ENCODE measurements at places on chromosomes 3 and 15.

DNA sequence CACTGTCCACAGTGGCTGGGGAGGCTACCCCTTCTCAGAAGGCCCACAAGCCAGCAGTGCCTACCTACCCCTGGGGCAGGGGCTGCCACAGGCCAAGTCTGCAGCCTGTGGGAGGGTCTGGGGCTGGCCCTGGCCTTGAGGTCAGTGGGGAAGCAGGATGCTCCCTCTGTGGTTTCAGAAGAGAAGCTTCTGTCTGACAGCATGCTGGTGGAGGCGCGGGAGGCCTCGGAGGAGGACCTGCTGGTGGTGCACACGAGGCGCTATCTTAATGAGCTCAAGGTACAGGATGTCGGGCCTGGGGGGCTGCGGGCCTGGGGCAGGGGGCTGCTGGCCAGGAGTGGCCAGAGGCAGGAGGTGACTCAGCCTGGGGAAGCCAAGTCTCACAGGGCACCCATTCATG is 3.2 kb downstream of the HDAC11 start:
- peak; percentile 29 for DNase-seq

GRCh38 chr3:69784954-69785514 is 45.8 kb downstream of the MITF start:
- peak; percentile 79 for DNase-seq

GRCh38 chr3:12984023-12984823 is 89.0 kb downstream of the IQSEC1 start:
- DNase-seq, result peak; percentile 75

- DNase-seq, result no peak
These were observed 787.6 kb downstream of the FHIT start for GRCh38 chr3:60463685-60464084.

- peak; percentile 91 for DNase-seq
These were observed 100.8 kb downstream of the CPN2 start for GRCh38 chr3:194250098-194251002.

- no peak for DNase-seq
These were observed 39.8 kb upstream of the NUDT16 start for GRCh38 chr3:131341761-131342160.

DNA sequence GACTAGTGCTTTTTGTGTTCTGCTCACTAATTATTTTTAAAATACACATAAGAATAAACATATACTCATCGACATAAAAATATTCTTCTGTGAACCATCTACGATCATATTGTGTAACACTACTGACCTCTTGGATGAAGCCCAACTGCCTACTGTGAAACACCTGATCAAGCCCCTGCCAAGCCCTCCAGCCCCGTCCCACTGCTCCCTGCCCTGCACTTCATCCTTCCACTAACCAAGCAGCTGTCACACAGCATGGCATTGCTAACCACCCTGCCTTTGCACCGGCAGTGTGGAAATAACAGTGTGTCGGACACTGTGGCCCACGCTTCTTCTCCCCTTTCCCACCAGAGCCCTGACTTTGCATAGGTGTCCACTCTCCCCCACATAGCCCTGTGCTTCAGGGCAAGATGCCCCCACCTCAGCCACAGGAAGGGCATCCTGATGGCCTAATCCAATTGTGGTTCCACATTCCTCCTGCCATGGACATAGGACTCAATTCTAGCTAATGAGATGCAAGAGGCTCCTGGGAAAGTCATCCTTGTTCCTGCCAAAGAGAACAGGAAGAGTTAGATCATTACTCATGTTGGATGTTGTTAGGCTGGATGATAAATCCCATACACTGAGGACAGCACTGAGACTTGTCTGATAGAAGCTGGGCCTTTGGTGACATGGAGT is 35.0 kb upstream of the ARID3B start:
- no peak for DNase-seq

- DNase-seq, result no peak
These were observed 10.3 kb downstream of the ATP11B start for GRCh38 chr3:182803596-182803995.

DNA sequence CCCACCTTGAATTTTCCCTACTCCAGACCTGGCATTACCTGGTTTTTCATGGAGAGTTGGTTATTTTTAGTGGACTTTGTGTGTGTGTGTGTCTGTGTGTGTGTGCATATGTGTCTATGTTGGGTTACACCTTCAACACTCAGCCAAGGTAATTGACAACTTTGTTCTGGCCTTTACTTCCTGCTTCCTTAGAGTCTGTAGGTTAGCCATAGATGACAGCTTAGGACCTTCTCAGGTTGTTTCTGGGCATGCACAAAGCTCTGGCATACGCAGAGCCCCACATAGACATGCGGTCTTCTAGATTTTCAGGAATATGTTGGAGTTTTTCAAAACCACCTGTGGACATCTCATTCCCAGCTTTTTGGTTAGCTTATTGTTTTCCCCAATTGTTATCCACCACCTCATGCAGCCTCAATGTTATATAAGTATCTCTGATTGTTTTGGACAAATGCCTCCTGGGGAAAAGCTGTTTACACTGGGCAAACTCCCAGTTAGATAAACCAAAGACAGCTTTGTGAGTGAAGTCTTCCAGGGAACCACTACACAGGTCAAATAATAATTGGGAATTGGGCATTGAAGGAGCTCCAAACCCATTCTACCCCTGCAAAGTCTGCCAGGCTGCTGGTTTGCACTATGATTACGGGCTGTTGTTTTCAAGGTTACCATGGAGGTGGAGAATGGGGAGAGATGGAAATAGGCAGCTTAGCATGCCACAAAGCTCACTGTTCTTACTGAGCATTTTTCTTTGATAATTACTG is 201.2 kb downstream of the ADAMTSL3 start:
- no peak for DNase-seq

GRCh38 chr3:158127250-158128219 is 17.6 kb downstream of the RSRC1 start:
- no peak for DNase-seq

- no peak for DNase-seq
These were observed 6.9 kb upstream of the SKIC8 start for GRCh38 chr15:78306176-78306774.

- DNase-seq, result peak; percentile 29
These were observed 10.4 kb upstream of the SEMA4B start for GRCh38 chr15:90190606-90191343.

GRCh38 chr3:133459400-133459799 is 59.5 kb downstream of the BFSP2 start:
- DNase-seq, result peak; percentile 67

- DNase-seq, result no peak
These were observed 213.5 kb upstream of the CDIN1 start for GRCh38 chr15:36365963-36366362.

DNA sequence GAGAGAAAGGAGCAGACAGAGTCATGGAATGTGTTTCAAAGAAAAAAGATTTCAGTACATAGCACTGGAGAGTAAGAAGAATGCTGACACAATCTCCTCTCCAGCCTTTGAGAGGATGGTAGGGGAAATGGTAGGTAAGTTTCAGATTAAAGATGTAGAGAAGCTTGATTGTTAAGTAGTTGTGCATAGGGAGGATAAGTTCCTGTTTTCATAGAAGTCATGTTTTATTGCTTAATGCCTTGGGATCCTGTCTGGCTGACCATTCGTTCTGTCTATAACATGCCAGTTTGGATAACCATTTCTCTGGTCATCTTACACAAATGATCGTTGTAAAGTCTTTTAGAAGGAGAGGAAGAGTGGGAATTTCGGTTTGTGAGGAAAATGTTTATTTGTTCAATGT is 95.7 kb upstream of the IGSF10 start:
- DNase-seq, result no peak

GRCh38 chr15:90407871-90408317 is 19.9 kb downstream of the IQGAP1 start:
- no peak for DNase-seq

DNA sequence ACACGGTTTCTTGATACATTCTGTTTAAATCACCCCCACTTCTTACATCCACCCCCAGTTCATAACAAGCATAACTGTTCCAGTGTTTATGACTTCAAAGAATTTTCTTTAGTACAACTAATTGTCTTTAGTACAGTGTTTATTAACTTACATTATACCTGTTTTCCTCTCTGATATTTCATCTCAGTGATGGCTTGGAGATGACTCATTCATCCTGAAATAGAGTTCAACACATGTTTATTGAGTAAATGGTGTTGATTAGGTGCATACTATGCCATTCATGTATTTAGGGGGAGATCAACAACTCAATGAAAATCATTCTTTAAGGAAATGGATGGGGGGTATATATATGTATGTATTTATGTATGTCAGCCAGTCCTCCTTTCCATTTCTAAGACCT is 21.7 kb upstream of the UTS2B start:
- DNase-seq, result no peak

- no peak for DNase-seq
These were observed 2.1 kb downstream of the PODXL2 start for GRCh38 chr3:127630811-127631714.

DNA sequence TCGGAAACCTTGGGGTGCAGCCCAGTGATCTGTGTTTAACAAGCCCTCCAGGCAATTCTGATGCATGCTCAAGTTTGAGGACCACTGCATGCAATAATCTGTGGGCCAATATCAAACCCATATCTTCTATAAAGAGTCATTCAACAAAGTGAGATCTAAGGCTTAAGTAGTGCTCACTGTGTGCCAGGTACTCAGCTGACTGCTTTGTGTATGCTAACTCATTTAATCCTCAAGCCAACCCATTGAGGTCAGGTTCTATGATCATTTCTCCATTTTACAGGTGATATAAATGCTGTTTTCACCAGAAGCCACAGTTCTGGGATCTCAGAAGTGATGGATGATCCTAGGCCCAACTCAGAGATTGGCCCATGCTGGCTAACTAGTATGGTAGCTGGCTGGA is 101.7 kb downstream of the SMAD6 start:
- no peak for DNase-seq

DNA sequence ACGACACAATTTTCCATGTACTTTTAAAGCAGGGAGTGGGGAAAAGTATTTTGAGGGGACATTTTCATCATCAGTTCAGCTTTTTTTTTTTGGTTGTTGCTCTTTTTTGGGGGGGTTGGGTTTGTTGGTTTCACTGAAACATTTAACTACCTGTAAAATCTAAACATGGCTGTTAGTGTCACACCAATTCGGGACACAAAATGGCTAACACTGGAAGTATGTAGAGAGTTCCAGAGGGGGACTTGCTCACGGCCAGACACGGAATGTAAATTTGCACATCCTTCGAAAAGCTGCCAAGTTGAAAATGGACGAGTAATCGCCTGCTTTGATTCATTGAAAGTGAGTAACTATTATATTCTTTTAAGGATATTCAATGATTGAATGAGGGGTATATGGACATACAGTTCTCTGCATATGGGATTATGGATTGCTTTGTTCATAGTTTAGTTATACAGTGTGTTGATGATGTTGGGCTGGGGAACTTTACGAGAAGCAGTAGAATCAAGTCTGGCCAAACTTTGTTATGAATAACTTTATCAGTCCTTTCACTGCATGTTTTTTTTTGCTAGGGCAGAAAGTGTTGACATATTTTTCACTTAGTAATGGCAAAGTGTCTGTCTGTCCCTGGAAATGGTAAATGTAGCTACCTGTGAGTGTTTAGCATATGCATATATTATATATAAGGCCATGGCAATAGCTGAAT is 31.5 kb downstream of the MBNL1 start:
- DNase-seq, result no peak

GRCh38 chr3:71514621-71515020 is 68.9 kb downstream of the FOXP1 start:
- DNase-seq, result no peak

DNA sequence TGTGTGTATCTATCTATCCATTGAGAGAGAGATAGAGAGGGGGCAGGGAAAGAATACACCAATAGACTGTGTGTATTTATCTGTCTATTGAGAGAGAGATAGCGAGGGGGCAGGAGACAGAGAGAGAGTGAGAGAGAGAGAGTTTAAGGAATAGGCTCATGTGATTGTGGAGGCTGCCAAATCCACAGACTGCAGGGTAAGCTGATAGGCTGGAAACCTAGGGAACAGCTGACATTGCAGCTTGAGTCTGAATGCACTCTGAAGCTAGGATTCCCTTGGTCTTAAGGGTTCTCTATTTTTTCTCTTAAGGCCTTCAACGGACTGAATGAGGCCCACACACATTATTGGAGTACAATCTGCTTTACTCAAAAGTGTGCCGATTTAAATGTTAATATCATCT is 255.8 kb downstream of the EPHA3 start:
- no peak for DNase-seq

DNA sequence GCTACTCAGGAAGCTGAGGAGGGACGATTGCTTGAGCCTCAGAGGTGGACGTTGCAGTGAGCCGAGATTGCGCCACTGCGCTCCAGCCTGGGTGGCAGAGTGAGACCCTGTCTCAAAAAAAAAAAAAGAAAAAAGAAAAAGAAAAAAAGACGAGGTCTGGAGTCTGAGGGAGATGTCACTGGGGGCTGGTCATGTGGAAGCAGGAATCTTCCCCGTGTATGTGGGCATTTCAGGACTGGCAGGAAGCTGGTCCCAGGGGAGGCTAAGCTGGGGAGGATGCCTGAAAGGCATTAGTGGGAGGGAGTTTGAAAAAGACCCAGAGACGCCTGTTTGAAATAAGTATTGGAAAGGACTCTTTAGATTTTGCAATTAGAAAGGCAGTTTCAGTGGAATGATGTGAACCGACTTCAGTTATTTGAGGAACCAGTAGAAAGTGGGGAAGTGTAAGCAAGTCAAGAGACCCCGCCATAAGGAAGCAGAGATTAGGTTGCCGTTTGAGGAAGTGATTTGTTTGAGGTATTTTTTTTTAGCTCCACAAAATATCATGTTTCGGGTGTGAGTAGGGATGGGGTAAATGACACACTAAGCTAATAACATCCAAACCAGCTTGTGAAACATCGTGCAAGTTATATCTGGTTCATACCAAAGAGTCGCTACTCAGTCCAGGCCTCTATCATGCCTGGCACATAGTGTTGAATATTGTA is 55.5 kb downstream of the ST6GAL1 start:
- no peak for DNase-seq

DNA sequence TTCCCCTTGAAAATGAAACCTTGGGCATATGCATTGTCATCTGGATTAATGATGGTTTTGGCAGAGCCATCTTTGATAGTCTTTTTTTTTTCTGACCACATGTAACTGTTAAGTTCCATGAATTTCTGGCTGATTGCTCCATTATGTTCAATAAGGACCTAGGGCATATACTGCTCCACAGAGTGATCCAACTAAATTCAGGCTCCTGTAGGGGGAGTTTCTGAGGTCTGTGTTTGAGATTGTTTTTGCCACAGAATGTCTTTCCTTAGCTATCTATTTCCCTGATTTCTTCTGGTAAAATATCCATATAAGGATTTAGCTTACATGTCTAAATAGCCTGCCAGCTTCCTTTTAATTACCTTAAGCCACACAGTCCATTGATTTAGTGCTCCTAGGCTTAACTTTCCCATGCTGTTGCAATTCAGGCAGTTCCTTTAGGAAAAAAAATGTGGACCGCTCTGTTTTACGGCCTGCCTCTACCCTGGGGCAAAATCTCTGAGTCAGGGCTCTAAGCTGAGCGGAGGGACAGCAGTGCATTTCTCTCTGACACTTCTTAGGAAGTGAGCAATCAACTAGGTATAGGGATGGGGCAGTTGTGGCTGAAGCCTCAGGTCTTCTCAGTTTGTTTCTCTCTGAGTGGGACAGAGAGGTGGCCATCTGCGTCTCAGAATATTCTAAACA is 796.2 kb downstream of the NR2F2 start:
- DNase-seq, result no peak

- DNase-seq, result no peak
These were observed 59.7 kb downstream of the RORA start for GRCh38 chr15:61169275-61169903.
